ENCODE measurements at places on chromosomes 3 and 15.
A peak's percentile ranks its signal among the peaks of the same experiment; 100 is the strongest.

GRCh38 chr15:72786676-72787345, 3.3 kb upstream of the ADPGK start:
- no peak for DNase-seq

DNA sequence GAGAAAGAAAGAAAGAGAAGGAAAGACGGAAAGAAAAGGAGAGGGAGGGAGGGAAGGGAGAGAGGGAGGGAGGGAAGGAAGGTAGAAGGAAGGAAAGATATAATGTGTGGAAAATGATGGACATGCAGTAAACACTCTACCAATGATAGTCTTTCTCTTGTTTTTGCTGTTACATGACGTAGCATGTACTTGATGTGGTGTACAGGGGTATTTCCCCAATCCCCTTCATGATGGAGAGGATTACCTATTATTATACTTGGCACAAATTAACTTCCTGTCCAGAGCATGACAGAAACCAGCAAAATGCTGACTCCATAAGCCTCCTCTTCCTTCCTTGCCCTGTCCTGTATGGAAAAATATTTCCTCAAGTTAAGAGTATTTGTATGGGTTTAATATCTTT, 124.4 kb downstream of the B3GALNT1 start:
- DNase-seq, result no peak

DNA sequence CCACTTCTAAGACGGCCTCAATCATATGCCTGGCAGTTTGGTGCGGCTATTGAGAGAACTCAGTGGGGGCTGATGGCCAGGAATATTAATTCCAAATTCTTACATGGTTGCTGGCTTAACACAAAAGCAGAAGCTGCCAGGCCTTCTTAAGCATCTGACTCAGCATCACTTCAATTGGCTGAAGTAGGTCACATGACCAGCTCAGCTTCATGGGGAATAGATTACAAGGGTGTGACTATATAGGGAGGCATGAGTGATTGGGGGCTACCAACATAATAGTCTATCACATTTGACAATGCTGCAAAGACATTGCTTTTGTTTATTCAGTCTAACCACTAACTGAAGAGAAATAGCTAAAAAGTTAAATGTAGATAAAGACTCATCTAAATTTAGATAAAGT, 101.6 kb upstream of the ANKRD28 start:
- DNase-seq, result peak; percentile 86

DNA sequence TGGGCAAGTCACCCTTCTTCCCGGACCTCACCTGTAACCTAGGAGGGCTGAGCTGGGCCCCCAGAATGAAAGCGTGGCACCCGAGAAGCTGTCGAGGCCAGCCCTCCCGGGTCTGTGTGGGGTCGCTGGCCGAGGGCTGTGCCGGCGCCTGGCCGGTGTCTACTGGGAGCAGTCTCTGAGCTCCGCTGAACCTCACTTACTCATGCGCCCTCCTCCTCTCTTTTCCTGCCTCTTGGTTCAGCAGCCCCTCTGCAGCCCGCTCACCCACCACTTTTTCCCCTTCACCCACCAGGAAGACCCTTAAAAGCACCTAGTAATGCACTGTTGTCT, 419 bp downstream of the HYKK start:
- no peak for DNase-seq

GRCh38 chr3:150082898-150083654, 112.4 kb upstream of the PFN2 start:
- no peak for DNase-seq

DNA sequence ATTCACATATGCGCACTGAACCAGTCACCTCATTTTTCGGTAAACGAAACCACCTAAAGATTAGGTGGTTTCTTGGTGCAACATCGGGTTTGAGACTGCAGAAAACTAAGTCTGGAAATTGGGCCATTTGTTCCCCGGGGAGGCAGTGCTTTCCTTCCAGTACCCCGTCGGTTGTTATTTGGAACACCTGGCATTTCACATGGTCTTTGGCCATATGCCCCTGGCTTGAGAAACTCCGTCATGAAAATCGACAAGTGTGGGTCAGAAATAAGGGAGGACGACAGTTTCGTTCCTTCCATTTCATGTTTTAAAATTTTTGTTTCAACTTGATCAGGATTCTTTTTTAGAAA, 544 bp upstream of the GATM start:
- no peak for DNase-seq

DNA sequence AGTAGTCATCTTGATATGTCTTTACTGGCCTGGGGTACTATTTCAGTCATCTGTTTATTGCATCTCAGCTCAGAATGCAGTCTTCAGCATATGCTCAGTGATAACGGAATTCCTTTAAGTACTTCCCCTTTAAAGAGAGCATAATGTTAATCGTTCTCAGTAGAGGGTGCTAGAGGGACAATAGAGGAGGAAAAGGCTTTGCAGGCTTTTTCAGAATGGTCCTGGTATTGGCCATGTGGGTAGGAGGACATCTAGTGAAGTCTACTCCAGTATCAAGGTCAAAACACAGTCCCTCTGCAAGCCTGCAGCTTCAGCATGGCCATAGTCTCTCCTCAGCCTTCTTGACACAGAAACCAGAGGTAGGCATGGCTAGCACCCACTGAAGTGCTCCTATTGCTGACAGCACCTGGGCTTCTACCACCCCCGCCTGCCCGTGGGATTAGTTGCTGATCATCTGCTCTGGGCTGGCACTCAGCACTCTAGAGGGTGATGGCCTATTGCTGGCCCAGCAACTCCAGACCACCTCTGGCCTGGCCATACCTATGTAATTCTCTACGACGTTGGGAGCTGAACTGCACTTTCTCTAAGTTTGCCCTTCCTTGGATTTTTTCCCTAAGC, 65.4 kb downstream of the KCNH8 start:
- no peak for DNase-seq

DNA sequence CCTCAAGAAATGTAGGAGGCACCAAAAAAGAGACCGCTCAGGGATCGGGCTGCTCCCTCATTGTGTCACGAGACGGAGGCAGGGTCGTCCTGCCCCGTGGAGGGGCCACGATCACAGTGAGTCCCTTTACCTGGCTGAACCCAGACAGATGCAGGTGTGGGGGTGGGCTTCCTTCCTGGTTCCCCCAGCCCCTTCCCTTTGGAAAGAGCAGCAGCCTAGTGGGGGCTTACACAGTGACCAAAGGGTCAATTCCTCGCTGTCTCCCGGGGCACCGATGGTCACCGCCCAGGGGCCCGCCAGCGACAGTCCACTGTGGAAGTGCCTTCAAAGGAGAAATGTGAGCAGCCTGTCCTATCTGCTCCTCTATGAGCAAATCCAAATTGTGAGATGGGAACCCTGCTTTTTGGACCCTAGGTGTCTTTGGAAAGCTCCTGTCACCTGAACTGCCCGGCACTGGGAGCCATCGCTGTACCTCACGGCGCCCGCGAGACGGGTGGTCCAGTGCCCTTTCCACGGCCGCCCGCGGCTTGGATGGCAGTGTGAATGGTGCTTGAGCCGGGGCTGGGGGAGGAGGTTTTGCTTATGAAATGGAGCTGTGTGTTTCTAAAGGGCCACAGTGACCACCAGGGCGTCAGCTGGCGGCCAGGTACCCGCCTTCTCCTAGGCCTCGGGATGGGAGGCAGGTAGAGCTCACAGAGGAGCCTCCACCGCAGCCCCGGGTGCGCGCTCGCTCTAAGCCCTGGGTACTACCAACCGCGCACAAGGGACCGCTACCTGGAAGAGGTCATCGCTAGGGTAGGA, 155.7 kb downstream of the KLF13 start:
- DNase-seq, result no peak

GRCh38 chr3:35705904-35706303, 66.6 kb downstream of the ARPP21 start:
- DNase-seq, result no peak

DNA sequence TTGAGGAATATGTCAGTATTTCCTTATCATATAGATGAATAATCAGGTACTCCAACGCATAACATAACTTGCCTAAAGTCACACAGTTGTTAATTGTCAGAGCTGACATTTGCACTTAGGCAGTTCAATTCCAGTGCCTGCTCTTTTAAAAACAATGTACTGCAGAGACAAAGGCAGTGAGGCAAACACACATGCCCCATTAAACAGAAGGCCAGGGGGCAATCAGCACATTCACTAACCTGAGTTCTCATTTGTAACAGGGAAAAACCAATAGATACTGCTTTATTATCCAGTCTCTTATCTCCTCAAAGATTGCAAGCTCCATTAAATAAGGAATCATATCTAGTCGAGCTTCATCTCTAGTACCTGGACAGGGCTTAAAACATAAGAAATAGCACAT, 1017.4 kb downstream of the SQOR start:
- no peak for DNase-seq

- peak; percentile 35 for DNase-seq
These were observed 135.9 kb downstream of the TFDP2 start for GRCh38 chr3:142013326-142013980.

DNA sequence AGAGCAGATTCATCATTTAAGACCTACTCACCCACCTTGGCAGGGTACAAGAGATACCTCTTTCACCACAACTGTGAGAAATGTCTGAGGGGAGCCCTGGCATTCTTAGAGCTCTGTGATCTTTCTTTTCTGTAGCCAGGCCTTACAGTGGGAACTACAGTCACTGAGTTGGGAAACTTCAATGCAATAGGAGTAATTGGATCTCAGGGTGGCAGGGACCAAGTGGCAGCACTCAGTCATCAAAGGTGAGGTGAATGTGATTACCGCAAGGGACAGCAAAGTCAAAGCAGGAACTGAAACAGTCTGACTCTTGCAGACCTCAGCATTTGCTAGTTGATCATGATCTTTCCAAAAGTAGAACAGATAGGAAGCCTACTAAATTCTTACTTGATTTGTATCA, 7.2 kb upstream of the MCF2L2 start:
- DNase-seq, result no peak

- no peak for DNase-seq
These were observed 262.9 kb upstream of the ATP10A start for GRCh38 chr15:26126070-26126469.

GRCh38 chr3:130276203-130276803, 69.2 kb upstream of the COL6A5 start:
- peak; percentile 43 for DNase-seq

DNA sequence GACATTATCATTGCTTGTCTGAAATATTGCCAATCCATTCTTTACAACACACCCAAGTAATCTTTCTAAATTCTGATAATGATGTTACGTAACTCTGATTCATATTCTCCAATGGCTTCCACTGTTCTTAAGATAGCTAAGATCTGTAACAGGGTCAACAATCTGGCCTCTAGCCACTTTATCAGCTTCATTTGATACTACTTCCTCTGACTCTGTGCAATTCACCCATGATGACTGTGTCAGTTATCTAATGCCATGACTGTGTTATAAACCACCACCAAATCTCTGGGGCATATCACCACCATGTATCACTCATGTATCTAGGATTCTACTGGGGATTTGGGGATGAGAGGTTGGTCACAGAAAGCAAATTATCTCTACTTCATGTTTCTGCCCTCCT, 44.0 kb downstream of the CD200 start:
- peak; percentile 67 for DNase-seq

DNA sequence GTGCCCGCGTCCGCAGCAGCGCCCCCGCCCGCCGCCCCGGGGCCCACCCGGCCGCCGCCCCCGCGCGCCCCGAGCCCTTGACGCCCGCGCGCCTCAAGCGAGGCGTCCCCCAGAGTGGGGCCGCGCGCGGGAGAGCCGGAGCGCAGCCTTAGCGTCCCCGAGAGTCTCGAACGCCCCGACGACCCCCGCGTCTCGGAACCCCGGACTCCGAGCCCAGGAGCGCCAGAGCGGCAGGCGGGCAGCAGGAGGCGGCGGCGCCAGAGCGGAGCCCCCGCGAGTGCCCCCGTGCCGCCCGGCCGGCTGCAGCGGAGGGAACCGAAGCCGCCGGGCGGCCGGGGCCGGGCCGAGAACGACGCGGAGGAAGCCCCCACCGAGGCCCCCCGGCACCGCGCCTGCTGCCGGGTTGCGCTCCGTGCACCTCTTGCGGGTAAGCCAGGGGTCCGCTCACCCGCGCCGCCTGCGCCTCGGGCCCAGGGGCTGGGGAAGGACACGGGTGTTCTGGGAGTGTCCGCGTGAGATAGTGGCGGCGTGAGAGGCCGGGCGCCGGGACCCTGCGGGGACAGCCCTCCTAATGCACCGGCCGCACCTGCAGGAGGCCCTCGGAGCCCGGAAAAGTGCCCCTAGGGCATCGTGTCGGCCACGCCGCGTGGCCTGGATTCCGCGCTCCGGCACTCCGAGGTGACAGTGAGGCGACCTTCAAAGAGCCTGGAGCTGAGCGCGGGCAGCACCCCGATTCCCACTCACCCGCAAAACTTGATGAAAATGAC, 52.0 kb upstream of the ULK4 start:
- no peak for DNase-seq

DNA sequence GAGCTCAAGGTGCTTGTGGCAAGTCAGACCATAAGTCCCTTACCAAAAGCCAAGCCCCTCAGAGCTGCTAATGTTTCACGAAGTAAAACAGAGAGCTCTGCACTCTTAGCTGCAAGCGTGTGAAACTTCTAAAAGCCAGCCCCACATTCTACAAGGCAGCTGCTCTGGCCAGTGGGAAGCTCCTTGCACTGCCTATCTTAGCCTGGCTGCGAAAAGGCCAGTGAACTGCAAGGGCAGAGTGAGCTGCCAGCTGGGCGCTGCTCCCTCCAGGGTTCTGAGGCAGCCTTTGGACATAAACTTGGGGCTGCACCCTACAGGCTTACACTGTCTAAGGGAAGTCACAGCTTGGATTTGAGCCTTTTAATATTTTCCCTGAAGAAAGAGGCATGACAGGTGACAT, 2.2 kb upstream of the MUSTN1 start:
- no peak for DNase-seq

GRCh38 chr15:26091184-26091583, 228.1 kb upstream of the ATP10A start:
- DNase-seq, result peak; percentile 6

GRCh38 chr3:5791558-5791957, 604.1 kb downstream of the EDEM1 start:
- DNase-seq, result no peak

DNA sequence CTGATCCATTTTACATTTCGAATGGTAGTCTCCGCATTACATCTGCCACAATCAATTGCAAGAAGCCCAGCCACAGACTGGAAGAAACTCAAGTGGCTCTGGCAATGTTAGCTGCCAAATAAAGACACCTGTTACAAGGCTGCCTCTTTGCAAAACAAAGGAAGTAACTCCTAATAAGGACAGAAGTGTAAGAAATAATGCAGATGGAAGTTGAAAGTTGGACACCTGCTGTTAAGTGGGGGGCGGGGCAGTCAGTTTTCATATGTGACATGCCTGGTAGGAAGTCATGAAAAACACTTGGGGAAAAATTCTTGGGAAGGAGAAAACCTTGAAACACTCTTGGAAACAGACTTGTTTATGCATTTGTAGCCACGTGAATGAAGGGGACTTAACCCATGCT, 54.1 kb upstream of the ATP2C1 start:
- no peak for DNase-seq

- DNase-seq, result no peak
These were observed 56.9 kb upstream of the SATB1 start for GRCh38 chr3:18481946-18482548.
